ENCODE measurements at places on chromosomes 7 and 10.

DNA sequence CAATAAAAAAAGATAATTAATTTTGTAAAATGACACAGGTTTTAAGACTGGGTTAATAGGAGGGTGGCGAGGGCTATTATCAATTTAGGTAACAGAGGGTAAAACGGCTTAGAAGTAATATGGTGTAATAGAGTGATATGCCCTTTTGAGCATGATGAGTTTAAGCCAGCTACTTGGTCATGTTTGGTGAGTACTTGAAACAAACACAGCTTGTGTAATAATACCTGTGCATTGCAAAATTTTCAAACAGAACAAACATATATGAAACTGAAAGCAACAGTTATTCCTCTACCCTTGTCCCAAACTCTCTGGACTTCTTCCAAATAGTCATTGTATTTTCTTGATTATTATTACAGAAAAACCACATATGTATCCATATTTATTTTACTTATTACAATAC lies 241.7 kb downstream of the MAGI2 start:
- no peak overlapping the region for H3K4me3 ChIP-seq
- H3K27me3 ChIP-seq, result no peaks in the 10 kb centered on the region
- H3K27ac ChIP-seq, result no peak overlapping the region
- H3K36me3 ChIP-seq, result no peaks in the 10 kb centered on the region
- H3K4me1 ChIP-seq, result no peaks in the 10 kb centered on the region

DNA sequence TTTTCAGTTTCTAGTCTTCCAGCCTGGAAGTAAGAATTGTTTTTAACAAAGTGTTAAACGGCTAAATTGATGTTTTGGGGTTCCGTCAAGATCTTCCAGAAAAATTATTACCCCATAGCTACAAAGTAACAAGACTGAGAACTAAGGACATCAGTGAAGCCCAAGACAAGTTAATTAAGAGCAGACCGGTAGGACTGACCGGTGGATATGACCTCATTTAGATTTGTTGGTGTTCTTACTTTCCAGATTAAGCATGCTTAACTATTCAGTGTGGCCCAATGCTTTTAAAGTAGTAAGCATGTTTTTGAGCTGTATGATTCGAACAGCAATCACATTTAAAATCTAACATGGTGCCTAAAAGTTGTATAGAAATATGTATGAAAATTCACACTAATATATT lies 73.1 kb upstream of the RPA3 start:
- H3K27ac ChIP-seq, result no peak overlapping the region
- no peak overlapping the region for H3K4me3 ChIP-seq
- H3K27me3 ChIP-seq, result no peaks in the 10 kb centered on the region
- H3K4me1 ChIP-seq, result peaks cover 2% of the 10 kb centered on the region
- DNase-seq, result no peak

DNA sequence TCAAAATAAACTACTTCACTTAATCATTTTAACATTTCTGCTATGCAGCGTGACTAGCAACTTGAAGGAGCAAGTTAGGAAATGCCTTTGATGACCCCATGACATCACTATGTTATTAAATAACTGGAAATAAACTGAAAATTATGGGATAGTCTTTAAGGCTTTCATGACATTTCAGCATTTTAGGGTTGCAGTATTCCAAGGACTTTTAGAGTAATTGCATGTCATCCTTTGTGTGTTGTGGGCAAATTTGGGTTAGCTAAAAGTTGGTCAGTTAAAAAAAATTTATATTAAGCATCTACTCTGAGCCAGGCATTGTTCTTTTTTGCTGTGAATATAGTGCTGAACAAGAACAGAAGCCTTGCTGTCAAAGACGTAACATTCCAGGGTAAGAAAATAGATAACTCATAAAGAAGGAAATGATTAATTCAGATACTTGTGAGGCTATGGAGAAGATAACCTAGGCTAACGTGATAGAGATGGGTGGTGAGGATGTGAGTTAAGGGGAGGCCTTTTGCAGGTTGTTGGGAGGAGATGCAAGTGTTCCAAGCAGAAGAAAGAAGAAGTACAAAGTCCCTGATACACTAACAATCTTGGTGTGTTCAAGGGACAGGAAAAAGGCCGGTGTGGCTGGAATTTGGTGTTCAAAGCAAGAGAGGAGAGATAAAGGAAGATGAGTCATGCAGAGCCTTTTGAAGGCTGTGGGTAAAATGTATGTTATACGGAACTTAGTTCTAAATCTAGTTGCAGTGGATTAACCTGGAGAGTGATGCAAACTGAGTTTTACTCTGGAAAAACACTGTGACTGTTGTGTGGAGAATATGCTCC lies 610.2 kb downstream of the AUTS2 start:
- peaks cover 2% of the 10 kb centered on the region for H3K36me3 ChIP-seq
- no peaks in the 10 kb centered on the region for H3K27me3 ChIP-seq
- H3K4me3 ChIP-seq, result no peak overlapping the region
- DNase-seq, result no peak
- H3K4me1 ChIP-seq, result peaks cover 2% of the 10 kb centered on the region

- H3K27ac ChIP-seq, result no peak overlapping the region
- no peaks in the 10 kb centered on the region for H3K36me3 ChIP-seq
- DNase-seq, result no peak
- no peaks in the 10 kb centered on the region for H3K4me1 ChIP-seq
- H3K4me3 ChIP-seq, result no peak overlapping the region
These were observed 335.4 kb upstream of the PFKP start for GRCh38 chr10:2731940-2732339.

DNA sequence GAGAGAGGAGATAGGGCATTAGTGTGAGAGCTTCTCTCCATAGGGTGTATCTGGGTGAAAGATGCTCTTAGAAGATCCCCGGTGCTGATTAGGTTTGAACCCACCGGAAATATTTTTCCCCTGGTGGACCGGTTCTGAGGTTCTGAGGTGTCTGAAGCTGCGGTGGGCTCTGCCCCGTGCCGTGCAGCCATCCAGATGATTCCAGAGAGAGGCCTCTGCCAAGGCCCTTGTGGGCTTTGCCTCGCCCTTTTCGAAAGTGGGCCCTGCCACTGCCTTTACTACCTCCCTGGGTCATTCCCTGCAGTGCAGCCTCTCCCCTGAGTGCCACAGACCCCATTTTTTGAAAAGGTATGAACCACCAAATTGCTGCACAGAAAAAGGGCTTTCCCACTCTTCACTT lies 2.8 kb downstream of the GIMAP8 start:
- no peak overlapping the region for H3K27ac ChIP-seq
- peaks cover 35% of the 10 kb centered on the region for H3K4me1 ChIP-seq
- DNase-seq, result no peak
- no peak overlapping the region for H3K4me3 ChIP-seq
- H3K27me3 ChIP-seq, result no peaks in the 10 kb centered on the region

DNA sequence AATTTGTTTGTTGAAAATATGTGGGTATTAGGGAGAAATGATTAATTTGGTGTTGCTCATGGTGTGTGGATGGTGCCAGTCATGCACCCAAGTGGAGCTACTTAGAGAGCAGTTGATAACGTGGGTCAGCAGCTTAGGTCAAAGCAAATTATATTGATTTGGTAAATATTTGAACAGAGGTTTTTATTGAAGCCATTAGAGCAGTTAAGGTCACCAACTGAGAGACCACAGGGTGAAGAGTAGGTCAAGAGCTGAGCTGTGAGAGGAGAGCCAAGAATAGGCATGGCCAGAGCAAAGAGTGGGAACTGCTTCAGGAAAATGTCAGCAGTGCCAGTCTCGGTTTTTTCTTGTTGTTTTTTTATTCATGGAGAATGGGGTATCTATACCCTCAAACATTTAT lies 97.9 kb downstream of the TMEM168 start:
- H3K4me3 ChIP-seq, result no peak overlapping the region
- peaks cover 2% of the 10 kb centered on the region for H3K27me3 ChIP-seq
- no peaks in the 10 kb centered on the region for H3K36me3 ChIP-seq
- H3K4me1 ChIP-seq, result no peaks in the 10 kb centered on the region
- DNase-seq, result no peak

All from memory B cell (primary cell).